CD4-positive, alpha-beta T cell treated with Interleukin-15 for 1 hour (primary cell): ENCODE measurements at places on chromosomes 2 and 18.

DNA sequence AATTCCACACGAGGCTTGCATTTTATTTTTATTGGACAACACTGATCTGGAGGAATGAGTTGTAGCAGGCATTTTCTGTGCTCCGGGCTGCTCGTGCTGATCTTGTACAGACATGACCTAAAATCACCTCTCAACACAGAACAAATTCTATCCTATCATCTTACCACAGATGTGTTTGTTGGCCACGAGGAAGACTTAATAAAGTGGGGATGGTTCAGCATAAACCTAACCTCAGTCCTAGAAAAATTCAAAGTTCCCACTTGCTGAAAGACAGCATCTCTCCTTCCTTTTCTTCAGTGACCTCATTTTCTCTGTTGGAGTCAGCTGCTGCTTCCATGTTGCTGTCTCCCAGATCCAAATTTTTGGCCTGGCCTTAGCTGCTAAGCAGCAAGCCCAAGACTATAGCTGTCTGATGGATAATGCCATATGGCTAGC is 45.3 kb downstream of the RBKS start:
- no peak for DNase-seq

DNA sequence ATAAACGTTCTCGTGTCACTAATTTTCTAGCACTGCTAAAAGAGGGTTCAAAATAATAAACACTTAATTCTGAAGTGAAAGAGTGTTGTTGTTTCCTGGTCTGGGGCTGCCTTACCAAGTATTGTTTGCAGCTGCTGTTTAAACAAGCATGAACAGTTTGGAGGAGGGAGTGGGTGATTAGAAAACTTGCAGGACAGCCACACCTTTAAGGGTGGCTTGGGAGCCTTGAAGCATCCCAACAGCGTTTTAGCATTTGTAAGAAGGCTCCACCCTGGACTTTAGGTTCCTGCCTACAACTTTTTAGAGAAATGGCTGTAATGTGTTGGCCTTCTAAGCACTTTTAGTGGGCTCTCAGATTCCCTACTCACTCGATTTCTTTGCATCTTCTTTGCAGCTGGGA is 371.6 kb downstream of the TGIF1 start:
- DNase-seq = no peak

DNA sequence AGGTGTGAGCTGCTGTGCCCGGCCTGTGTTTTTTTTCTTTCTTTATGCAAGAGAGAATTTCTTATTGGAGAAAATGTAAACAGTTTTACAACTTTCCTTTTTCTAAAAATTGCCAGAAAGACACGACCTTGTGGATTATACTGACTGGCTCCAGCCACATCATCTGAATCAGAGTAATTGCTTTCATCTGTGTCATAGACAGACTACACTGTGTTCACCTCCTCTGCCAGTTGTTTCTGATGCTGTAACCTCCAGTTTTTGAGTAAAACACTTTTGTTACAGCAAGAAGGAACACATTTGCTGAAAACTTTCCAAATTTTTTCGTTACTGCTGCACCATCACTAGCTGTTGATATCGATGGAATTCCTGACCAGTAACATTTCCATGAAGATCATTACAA is 43.9 kb upstream of the PLEKHM3 start:
- no peak for DNase-seq

DNA sequence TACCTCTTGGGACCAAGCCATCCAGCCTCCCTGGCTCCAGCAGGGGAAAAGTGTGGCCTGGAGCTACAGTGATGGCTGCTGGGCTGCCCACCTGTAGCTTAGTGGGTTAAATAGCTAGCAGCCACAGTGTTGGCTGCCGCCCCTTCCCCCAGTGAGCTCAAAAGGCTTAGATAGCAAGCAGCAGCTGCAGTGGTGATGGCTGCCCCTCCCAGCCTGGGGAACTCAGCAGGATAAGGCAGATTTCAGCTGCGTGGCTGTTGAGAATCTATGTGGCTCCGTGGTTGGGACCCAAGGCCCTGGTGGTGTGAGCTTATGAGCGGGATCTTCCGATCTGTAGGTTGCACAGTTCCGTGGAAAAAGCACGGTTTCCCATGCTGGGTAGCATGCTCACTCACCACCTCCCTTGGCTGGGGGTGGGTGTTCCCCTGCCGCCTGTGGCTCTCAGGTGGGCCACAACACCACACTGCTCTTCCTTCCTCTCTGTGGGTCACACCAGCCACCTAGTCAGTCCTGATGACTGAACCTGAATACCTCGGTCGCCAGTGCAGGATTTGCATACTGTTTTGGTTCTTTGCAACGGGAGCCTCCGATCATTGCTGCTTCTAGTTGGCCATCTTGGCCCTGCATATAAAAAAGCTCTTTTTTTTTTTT is 946.5 kb upstream of the FAM98A start:
- DNase-seq = no peak

GRCh38 chr2:55970500-55970899 is 46.9 kb upstream of the EFEMP1 start:
- no peak for DNase-seq

- DNase-seq = no peak
Observed at GRCh38 chr2:65142515-65142914, 12.6 kb upstream of the RAB1A start.

DNA sequence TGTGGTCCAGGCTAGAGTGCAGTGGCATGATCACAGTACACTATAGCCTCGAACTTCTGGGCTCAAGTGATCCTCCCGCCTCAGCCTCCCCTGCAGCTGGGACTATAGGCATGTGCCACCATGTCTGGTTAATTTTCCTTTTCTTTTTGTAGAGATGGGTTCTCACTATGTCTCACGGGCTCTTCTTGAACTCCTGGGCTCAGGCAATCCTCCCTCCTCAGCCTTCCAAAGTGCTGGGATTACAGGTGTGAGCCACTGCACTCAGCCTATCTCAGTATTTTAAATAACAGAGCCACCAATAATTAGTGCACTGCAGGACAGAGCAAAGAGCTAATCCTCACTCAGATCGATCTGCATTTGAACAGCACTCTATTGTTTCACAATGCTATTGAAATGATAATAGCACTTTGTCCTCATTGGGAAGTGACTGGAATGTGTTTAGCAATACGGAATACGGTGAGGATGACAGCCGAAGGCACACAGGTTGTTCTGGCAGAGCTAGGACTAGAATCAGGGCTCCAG is 335.9 kb downstream of the DLGAP1 start:
- DNase-seq = no peak

DNA sequence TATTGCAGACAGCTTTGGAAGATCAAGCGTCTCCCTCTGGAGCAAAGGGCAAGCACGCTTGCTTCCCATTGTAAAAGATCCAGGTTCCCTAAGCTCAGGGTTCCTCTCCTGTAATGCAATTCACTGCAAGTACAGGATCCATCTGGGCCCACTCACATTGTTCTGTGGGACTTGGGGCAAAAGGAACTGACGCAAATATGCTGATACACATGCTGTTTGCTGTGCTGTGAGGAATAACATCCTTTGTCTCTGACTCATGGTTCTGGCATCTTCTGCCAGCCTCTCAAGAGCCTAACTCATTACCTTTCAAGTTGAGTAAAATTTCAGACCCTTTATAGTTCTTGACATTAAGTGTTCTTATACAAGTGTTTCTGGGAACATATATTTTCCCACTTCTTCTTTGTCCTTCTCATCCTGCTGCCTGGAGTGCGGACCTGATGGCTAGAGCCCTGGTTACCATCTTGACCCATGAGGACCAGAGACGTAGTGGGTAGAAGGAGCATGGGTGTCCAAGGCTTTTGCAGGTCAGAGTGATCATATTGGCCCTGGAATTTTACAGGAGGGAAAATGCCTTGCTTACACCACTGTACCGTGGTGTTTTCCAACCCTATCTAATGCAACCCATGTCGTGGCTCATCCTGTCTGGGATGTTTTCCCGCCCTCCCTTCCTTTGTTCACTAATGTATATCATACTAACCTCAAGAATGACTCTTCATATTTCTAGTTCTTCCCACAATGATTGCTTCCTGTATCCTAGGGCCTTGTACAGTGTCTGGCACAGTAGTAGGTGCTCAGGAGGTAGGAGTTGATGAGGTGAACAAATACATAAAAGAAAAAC is 145.7 kb upstream of the GLI2 start:
- DNase-seq = no peak

- DNase-seq = no peak
Observed at GRCh38 chr2:4995466-4995865, 696.7 kb upstream of the SOX11 start.

DNA sequence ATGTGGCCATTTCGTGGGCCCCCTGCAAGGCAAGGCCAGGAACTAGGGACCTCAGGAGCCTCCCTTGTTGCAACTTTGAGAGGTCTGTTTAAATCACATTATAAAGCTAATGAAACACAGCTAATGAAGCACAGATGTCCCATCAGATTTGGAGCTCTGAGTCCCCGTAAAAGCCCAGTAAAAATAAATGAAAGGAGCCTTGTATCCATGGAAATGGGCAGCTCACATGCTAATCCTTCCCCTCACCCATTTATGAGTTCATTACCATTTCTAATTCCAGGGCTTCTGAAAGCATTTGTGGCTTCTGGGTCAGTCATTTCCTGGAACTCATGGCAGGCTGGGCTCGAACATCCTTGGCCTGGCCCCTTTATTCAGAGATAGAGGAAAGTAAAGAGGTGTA is 274.8 kb downstream of the SS18 start:
- no peak for DNase-seq

GRCh38 chr2:238915196-238915595 is 67.3 kb downstream of the TWIST2 start:
- no peak for DNase-seq

DNA sequence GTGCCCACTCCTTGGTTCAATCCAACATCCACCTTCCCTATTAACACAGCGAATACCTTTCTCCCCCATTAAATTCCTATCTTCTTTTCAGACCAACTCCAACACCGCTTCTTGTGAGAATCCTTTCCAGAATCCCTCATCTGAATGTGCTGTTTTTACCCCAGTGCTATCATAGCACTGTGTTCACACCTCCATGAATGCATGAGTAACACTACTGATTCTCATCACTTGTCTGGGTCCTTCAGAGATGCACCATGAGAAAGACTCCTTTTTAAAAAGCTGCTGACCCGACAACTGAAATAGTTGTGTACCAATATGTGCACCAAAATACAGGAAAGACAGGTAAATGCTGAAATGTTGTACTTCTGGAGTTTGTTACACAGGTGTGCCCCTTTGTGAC is 18.8 kb downstream of the MGAT4A start:
- DNase-seq = no peak

DNA sequence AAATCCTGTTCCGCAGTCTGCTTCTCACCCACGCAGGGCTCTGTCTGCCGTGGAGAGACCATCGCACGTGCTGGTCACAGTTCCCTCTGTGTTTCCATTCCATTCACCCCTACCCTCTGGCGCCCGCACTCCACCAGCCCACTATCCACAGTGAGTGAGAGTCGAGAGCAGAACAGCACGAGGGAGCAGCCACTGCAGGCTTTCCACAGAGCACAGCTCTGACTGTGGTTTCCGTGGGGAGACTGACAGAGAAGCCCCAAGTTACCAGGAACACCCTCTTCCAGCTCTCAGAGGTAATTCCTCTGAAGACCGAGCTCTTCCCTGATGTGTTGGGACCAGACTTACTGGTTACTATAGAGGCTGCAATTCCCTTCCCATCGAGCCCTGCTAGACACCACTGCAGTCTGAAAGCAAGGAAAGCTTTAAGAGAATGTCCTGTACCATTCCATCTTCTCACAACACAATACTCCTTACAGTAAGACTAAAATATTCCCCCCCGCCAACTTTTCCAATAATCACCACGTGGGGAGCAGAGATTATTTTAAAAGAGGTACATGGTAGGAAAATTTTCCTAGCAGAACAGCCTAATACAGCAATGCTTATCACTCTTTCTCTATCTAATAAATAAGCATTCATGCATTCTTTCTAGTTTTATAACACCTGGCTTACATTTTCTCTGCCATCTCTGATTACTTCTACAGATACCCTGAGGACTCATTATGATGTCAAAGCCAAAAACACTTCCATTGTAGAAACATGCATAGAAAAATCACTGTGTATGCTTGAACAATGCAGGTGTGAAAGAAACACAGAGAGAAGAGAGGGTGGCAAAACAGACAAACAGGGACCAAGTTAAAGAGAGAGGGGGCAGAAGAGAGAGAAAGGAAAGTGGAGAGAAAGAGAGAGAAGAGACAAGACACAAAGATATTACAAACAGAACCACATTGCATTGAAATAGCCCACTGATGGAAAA is 4.7 kb downstream of the MYT1L start:
- DNase-seq = no peak

DNA sequence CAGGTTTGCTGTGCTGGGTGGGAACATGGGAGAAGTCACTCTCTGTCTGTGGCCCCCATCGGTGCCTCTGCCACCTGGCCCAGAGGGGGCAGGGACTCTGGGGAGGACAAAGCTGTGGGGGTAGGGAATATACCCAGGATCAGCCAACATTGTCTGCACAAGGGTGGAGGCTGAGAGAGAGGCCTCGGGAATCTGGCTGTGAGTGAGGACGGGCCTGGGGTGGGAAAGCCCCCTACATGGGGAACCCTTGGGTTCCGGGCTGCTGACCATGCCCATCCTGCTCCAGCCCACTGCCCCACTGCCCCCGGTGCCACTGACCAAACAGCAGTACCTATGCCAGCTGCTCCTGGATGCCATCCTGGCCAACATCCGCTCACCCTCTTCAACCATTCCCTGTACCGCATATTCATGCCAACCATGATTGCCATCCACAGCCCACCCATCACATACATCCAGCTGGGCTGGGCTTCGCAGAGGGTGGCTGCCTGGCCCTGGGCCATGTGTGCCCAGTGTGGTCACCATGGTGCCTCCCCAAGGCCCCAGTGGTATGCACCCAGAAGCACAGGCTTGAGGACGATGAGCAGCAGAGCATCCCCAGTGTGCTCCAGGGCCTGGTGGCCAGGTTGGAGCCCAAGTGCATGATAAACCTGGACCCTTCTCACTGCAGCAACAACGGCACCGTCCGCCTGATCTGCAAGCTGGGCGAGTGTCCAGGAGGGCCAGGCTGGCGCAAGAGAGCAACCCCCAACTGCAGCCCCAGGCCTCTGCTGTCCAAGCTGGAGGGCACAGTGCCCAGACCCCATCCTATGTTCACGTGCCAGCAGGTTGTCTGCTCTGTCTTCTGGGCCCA is 6.9 kb upstream of the POTEF start:
- DNase-seq = no peak

- DNase-seq = no peak
Observed at GRCh38 chr2:159034713-159035112, 66.3 kb downstream of the TANC1 start.

DNA sequence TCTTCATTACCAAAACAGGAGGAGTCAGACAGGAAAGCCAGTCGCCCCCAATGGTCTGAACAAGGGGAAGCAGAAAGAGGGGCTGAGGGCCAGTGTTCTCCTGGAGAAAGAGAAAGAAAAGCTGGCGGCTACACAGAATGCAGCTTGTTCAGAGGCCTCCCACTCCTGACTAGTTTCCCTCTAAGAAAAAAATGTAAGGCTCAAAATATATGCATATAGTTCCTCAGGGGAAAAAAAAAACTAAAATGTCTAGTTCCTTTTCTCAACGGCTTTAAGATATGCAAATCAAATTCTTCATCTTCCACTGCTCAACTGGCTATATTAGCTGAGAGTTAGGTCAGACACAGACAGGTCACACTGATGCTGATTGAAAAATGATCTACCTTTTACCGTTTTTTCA is 18.6 kb downstream of the MBOAT2 start:
- DNase-seq = no peak

DNA sequence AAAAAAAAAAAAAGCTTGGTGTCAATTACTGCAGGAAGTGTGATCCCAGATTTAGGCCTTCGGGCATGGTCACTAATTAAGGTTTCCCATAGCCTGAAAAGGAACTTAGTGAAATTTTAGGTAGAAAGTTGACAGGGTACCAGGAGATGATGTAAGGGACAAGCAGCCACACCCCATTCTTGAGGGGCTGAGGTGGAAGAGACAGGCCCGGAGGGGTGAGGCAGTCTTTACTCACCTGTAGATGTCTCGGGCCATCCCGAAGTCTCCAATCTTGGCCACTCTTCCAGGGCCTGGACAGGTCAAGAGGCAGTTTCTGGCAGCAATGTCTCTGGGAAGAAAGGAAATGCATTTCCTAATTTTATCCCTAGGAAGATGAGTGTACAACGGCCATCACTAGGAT is 94.3 kb downstream of the CLIP4 start:
- no peak for DNase-seq
